ENCODE measurements at places on chromosomes 4 and X.

DNA sequence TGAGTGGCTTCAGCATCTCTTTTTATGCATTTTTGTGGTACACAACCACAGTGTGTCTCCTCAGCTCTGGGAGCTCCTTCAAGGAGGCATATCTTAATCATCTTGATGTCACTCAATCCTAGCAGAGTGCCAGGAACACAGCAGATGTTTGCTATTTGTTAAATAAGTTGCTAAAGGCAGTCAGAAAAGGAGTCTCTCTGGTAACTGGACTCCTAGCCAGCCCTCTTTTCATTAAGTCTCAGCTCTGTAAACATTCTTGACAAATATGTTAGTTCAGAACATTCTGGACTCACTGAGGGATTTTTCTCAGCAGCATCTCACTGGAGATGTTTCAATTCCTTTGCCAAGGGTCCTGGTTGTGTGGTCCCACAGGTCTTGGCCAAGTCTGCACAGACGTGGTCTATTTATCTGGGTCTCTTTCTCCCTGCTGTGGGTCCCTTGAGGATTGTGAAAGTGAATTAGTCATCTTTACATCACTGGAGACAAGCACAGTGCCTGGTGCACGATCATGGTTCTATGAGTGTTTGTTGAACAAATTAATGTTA lies 20.3 kb upstream of the FAM9C start:
- DNase-seq: no peak

DNA sequence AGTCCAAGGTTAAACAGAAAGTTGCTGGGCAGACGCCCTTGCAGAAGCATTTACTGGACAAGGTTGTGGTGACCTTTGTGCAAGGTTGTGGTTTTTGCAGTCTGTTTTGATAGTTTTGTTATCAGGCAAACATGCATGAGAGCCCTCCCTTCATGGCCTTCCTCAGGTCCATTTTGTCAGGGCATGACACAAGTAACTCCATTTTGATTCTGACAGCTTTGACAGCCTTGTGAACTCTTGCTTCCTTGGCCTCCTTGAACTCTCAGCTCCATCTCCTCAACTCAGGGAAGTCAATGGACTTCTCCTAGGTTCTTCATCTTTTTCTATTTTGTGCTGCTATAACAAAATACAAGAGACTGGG lies 97.7 kb downstream of the CEP44 start:
- no peak for DNase-seq

GRCh38 chrX:101732870-101733269 lies 73.2 kb upstream of the ARMCX2 start:
- DNase-seq: no peak

GRCh38 chrX:18271309-18271708 lies 50.6 kb upstream of the BEND2 start:
- no peak for DNase-seq

DNA sequence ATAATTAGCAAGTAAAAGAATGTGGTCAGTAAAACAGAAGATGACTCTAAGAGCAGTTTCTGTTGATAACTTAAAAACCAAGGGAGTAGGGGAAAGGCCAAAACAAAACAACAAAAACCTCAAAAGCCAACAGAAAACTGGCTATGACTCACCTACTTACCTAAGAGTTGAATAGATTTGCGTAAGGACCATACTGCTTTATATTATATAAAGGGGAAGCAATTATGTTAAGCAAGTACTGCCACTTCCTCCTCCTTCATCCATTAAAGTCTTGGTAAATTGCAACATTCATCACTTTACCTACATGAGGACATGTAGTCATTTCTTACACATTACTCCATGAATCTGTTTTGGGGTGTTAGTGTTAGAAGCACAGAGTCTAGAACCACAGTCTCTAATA lies 85.9 kb upstream of the FAM47A start:
- no peak for DNase-seq

GRCh38 chrX:47854474-47854873 lies 17.8 kb downstream of the ZNF81 start:
- no peak for DNase-seq

DNA sequence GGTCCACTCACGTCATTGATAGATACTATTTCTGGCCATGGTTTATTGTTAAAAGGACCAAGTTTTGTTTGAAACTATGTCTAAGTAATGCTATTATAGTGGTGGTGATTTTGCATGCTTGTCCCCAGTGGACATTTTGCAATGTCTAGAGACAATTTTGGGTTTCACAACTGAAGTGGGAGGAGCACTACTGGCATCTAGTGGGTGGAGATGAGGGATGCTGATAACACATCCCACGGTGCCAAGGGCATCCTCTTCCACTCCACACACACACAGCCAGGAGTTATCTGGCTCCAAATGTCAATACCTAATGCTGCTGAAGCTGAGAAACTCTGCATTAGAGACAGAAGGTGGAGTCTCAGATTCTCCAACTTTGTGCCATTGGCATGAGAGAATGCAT lies 131.2 kb downstream of the FRMPD4 start:
- no peak for DNase-seq

- no peak for DNase-seq
These were observed 222.0 kb downstream of the SPRY1 start for GRCh38 chr4:123618606-123619005.

- no peak for DNase-seq
These were observed 64.1 kb downstream of the WWC2 start for GRCh38 chr4:183163135-183163534.

- no peak for DNase-seq
These were observed 2629.2 kb downstream of the PCDH7 start for GRCh38 chr4:33349376-33349775.

- DNase-seq: no peak
These were observed 99.6 kb upstream of the STS start for GRCh38 chrX:7047951-7048350.

DNA sequence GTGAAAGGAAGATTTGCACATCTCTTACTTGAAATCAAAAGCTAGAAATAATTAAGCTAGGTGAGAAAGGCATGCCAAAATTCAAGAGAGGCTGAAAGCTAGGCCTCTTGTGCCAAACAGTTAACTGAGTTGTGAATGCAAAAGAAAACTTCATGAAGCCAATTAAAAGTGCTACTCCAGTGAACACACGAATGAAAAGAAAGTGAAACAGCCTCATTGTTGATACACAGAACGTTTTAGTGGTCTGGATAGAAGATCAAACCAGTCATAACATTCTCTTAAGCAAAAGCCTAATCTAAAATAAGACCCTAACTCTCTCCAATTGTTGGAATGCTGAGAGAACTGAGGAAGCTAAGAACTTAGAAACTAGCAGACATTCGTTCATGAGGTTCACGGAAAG lies 122.3 kb downstream of the UNC5C start:
- no peak for DNase-seq

DNA sequence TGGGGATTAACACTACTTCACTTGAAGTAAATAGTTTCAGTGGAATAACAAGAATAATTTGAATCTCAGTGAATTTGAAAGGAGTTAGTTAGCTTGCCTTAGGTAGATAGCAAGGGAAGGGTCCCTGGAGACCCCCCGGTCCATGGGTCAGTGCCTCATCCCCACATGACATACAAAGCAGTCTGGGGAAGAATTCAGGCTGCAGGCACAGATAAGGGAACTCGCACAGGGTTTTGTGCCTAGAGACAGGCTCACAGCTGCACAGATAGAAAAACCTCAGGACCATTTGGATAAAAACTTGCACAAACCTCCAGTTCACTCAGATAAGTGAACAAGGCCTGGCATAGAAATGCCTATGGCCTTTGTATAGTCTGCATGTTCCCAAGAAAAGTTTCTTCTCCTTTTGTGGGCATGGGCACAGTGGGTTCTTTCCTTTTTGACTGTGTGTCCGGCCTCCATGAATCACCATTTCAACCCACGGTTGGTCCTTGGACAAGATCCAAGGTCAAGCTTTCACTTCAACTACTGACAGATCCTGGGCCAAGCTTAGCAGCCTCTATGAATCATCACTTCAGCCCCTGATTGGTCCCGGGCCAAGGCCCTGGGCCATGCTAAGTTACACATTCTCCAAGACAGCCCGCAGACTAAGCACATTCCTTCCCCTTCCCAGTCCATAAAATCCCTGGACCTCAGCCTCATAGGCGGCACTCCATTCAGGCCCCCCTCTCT lies 108.3 kb upstream of the KLHL4 start:
- DNase-seq: no peak

GRCh38 chrX:47623540-47624027 lies 3.9 kb upstream of the SYN1 start:
- peak; percentile 71 for DNase-seq

DNA sequence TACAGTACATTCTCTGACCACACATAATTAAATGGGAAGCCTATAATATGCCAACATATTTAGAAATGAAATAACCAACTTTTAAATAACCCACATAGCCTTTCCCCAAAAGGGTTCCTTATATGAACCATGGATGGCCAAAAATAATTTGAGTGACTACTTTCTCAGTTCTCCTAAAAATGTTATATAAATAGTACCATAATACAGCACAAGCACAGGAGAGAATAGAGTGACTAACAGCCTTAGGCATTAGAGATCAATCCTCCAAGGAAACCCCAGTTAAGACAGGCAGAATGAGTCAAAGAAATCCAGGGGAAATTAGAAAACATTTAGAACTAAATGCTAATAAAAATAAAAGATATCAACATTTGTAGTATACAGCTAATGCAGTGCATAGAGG lies 50.2 kb downstream of the ANKRD17 start:
- no peak for DNase-seq

- no peak for DNase-seq
These were observed at the start of gene SCD5 for GRCh38 chr4:82798168-82799005. SCD5 (minus strand) TSS chr4:82798796; CDS start chr4:82798537, 259 bp downstream.

- no peak for DNase-seq
These were observed 156.0 kb downstream of the TENT5D start for GRCh38 chrX:80576267-80576666.

- DNase-seq: no peak
These were observed 1.4 kb downstream of the AFAP1 start for GRCh38 chr4:7938266-7938608.

- DNase-seq: no peak
These were observed 3.5 kb downstream of the TENT5D start for GRCh38 chrX:80423744-80424143.

DNA sequence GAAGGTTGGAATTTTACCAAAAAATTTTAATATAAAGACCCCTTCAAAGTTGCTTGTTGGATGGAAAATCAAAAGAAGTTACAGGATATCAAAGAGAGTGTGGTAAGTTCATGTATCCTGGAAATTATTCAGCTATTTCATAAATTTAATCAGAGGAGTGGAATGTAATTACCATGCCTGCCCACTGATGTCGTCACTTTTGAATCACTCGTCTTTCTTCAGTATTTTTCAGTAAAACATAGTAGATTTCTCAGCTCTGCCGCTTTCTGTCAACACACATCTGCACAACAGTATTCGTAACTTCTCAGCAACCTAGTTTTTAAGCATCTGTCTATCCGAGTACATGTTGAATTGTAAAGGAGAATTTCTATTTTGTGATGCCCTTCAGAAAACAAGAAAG lies 2163.0 kb upstream of the AGA start:
- no peak for DNase-seq

DNA sequence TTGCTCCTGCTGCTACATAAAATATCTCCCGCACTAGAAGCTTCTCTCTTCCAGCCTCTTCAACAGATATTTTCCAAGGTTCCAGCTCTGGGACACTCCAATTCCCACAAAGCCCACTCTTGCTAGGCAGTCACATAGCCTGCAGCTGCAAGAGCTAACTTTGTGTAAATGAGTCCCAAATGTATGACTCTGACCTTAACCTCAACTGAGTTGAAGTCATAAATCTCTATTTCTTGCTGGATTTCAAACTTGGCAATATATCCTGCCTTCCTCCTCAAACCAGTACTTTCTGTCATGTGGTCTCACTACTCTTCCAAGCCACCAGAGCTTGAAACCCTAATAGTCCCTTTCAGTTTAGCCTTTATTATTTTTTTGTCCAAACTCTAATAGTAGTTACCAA lies 315.4 kb upstream of the GRIA3 start:
- no peak for DNase-seq

DNA sequence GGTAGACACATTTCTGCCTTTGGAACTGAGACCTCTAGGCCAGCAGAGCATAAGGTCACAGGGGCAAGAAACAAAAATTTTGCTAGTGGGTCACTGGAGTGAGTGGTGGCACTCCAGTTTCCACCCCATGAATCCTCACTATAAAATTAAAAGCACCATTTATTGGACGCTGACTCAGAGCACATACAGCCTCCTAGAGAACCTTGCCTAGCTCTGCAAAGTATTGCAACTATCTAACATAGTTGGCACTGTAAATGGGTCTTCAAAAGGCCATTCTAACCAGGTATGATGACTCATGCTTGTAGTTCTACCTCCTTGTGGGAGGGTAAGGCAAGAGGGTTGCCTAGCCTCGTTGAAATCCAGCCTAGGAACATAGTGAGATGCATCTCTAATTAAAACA lies 25.1 kb downstream of the RRAGB start:
- DNase-seq: no peak

GRCh38 chrX:19070555-19070994 lies 51.7 kb downstream of the ADGRG2 start:
- no peak for DNase-seq

- no peak for DNase-seq
These were observed 43.4 kb downstream of the MAOA start for GRCh38 chrX:43699475-43699874.

DNA sequence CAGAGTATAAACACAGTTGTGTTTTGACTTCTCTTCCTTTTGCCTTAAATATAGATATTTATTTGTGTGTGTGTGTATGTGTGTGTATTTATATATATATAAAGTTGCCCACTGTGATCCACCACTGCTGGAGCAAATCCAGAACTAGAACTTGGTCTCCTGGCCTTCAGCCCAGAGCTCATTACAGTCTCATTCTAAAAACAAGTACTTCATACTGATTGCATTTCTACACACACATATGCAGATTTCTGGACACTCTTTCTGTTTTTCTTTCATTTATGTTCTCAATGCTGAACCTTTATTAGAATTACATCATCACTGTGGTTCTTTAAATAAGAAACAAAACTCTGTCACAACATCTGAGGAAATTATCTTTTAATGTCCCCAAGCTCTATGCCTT lies 381 bp downstream of the TXK start:
- DNase-seq: no peak

- no peak for DNase-seq
These were observed 152.7 kb downstream of the STK32B start for GRCh38 chr4:5203993-5204310.

- DNase-seq: peak; percentile 83
These were observed 128.7 kb downstream of the ARHGAP24 start for GRCh38 chr4:85603437-85604336.

DNA sequence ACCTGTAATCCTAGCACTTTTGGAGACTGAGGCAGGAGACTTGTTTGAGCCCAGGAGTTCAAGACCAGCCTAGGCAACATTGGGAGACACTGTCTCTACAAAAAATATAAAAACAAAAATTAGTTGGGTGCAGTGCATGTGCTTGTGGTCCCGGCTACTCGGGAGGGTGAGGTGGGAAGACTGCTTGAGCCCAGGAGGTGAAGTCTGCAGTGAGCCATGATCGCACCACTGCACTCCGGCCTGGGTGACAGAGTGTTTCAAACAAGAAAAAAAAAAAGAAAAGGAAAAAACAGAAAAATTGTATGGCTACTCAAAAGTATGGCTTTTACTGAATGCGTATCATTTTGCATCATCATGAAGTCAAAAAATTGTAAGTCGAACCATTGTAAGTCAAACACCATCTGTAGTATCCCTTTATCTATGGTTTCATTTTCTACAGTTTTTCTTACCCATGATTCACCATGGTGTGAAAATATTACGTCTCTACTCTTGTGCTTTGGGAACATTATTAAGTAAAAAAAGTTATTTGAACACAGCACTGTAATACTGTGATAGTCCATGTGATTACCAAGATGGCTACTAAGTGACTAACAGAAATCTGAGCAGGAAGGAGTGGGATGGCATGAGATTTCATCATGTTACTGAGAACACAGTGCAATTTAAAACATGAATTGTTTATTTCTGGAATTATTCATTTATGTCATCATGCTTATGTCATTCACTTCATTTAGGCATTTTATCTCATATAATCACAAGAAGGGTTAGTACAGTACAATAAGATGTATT lies 26.5 kb upstream of the MANBA start:
- no peak for DNase-seq
